Skeletal muscle tissue (tissue), 5 donors: ENCODE measurements at places on chromosomes 5 and 9. TPM values are rescaled to one million over a fixed set of nuclear protein-coding genes. Genes with fewer than 3 reads are reported as not detected.

ZBTB43 gene
- total RNA-seq, result 12.0 TPM

TMEM171 gene
- total RNA-seq, result not detected

TNPO1 gene
- total RNA-seq, result 111 TPM

OR1L8 gene
- total RNA-seq, result not detected

PLPPR1 gene
- 6.3 TPM for total RNA-seq

RNF208 gene
- not detected for total RNA-seq

FAM221B gene
- not detected for total RNA-seq

INIP gene
- total RNA-seq, result 11.5 TPM

LOX gene
- 50.1 TPM for total RNA-seq

NXNL2 gene
- 0.52 TPM for total RNA-seq

KIF4B gene
- total RNA-seq, result under 0.01 TPM

SIT1 gene
- total RNA-seq, result 1.0 TPM

HSPB3 gene
- 151 TPM for total RNA-seq

SHC3 gene
- 0.52 TPM for total RNA-seq

SDHA gene
- 98.6 TPM for total RNA-seq
